ENCODE measurements at places on chromosomes 16 and 17.

DNA sequence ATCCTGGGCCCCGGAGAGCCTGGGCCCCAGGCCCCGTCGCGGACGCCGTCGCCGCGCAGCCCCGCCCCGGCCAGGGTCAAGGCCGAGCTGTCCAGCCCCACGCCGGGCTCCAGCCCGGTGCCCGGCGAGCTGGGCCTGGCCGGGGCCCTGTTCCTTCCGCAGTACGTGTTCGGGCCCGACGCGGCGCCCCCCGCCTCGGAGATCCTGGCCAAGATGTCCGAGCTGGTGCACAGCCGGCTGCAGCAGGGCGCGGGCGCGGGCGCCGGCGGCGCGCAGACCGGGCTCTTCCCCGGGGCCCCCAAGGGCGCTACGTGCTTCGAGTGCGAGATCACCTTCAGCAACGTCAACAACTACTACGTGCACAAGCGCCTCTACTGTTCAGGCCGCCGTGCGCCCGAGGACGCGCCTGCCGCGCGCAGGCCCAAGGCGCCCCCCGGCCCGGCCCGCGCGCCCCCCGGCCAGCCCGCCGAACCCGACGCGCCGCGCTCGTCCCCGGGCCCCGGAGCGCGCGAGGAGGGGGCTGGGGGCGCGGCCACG lies 36.8 kb upstream of the ZC3H18 start:
- no peak for DNase-seq

GRCh38 chr16:16014329-16015224 lies 65.2 kb downstream of the ABCC1 start:
- no peak for DNase-seq

DNA sequence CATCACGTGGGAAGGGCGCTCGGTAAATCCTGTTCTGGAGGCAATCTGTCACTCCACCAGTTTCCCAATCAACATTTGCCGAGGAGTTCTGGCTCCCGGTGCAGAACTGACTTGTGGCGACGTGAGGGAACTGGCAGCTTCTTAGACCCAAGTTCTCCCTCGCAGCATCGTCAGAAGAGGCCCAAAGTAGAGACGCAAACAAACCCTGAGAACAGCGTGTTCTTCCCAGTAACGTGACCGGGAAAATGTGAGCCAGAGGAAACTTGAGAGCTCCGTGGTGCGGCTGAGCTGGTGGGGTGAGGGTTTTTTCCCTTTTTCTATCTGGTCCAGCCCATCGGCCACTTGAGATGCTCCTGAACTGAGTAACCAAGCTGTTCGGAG lies 158.9 kb upstream of the CACNG5 start:
- no peak for DNase-seq

DNA sequence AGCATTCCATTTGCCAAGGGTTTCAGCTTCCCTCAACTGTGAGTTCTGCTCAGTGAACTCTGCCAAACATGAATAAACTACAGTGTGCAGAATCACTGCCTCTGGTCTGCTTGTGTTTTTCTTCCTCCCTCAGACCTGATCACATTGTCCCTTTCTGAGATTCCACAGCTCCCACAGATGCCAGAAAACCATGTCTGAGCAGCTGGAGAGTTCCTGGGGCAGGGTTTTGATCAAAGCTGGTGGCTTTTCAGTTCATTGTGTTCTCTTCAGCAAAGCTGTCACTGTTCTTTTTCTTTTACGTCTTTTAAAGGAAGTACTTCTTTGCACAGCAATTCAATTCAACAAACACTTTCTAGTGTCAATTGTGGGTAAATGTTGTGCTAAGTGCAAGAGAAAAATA lies 555.8 kb downstream of the RBFOX1 start:
- DNase-seq = no peak

DNA sequence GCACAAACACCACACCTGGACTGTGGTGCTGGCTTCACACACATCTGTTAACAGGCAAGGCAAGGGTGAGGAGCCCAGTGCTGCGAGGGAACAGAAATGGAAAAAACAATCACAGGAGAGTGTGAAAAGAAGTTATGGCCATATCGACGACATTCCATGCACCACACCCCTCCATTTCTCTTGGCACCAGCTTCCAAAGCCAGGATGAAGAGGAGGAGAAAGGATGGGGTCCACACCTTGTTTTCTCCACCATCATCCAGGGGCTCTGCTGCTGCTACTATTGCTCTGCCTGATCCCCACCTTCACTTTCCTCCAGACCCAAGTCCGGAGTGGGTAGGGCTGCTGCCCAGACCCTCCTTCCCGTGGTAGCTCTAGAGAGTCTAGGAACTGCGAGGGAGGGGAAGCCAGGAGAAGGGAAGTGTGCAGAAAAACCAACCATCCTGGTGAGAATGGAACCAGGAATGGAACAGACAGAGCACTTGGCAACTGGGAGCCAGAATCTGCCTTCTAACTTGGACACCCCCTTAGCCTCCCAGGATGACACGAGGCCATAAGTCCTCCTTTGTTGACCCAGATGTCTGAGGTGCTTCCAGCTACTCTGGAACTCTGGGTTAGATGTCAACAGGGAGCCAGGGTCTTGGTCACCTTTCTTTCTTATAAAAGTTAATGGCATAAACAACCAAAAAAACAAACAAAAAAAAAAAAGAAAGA lies 1.2 kb upstream of the PROCA1 start:
- no peak for DNase-seq

DNA sequence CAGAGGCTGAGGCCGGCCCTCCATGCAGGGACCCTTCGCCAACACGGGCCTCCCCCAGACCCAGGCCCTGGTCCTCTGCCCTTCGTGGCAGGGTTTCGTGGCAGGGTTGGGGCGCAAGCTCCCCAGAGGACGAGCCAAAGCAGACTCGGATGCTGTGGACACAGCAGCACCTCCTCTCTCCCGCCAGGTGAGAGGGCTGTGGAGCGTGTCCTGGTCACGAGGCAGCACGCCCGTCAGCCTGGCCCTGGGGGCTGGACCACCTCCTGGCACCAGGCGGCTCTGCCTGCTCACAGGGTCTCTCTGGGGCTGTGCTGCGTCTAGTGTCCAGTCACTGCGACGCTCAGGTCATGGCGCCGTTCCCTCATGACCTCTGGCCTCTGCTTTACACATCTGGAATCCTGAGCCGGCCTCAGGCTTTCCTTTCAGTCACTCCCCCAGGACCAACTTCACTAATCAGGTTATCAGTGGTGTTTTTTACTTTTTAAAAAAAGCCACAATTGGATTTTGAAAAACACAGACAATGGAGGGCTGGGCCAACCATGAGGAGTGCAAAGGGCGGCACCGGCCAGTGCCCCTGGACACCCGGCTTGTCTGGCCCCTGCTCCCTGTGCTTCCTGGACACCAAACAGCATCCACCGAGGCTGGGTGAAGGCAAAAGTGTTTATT lies 5.4 kb downstream of the NDUFAF8 start:
- DNase-seq = no peak

DNA sequence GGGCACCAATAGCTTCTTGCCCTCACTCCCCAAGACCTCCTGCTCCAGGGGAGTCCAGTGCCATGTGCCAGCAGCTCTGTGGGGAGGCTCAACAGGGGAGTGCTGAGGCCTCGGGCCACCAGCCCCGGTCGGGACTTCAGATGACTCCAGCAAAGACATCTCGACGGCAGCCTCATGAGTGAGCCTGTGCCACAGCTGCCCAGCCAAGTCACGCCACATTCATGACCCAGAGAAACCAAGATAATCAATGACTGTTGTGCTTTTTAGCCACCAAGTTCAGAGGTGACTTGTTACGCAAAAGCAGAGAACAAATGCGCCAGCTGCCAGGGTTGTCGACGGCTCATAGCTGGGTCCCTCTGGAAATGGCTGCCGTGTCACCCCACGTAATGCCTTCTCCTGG lies 157.5 kb downstream of the BANP start:
- no peak for DNase-seq

DNA sequence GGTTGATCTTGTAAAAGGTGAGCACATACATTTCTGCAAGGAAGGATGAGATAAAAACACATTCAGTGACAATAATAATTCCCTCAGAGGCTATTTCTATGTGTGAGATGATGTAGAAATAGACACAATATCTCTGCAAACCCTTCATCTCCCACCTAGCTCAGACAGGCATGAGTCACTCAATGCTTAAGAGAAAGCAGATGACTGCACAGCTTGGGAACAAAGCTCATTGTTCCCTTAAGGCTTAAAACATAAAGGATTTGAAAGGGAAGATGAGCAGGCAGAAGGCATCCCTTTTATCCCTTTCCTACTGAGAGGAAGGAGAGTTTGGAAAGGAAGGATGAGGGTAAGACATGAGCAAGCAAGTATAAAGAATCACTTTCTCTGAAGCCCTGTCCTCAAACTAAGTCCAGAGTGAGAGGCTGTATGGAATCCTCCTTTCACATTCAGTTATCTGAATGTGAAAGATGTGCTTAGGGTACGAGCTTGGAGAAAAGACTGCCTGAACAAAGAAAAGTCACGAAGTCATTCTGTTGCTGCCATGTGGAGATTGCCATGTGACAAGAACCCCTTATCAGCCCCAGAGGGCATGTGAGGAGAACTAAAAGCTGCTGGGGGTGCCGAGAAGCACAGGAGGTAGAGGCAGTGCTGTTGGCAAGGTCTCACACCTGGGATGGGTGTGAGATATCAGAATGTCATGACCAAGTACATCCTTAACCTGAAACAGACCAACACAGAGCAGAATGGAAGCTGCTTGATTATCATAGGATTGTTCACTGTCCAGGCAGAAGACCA lies 58.2 kb downstream of the CNTNAP4 start:
- no peak for DNase-seq

GRCh38 chr16:85157813-85158742 lies 45.8 kb upstream of the CIBAR2 start:
- DNase-seq = peak; percentile 77

DNA sequence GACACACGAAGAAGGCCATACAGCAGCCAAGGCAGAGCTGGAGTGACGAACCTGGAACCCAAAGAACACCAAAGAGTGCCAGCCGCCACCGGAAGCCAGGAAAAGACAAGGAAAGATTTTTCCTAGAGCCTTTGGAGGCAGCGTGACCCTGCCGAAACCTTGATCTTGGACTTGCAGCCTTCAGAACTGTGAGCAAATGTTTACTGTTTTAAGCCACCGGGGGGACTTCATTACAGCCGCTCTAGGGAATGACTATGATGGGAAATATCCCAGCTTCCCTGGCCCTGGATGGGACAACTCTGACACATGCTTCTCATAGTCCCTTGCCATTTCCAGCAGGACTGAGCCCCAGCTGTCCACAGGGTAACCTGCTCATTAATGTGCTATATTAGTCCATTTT lies 270.6 kb downstream of the HAPSTR1 start:
- DNase-seq = no peak

DNA sequence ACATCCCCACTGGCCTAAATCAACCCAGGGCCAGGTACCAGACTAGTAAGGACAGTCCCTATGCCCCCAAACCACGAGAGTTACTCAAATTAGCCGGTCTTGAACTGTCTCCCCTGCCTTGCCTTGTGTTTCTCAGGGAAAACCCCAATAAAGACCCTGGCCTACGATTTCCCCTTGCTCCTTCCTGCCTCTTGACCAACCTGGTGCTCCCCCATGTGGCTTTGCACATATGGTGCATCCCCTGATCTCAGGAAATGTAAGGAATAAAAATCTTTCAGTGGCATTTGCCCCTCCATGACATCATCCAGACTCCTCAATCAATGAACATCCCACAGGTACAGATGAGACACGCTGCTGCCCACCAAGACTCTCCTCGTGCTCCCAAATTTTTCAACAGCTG lies 87.9 kb downstream of the ZNF18 start:
- DNase-seq = no peak

GRCh38 chr16:61435346-61435745 lies 600.9 kb downstream of the CDH8 start:
- DNase-seq = no peak

- DNase-seq = peak; percentile 51
Observed at GRCh38 chr17:68176718-68177117, 71.1 kb upstream of the AMZ2 start.

DNA sequence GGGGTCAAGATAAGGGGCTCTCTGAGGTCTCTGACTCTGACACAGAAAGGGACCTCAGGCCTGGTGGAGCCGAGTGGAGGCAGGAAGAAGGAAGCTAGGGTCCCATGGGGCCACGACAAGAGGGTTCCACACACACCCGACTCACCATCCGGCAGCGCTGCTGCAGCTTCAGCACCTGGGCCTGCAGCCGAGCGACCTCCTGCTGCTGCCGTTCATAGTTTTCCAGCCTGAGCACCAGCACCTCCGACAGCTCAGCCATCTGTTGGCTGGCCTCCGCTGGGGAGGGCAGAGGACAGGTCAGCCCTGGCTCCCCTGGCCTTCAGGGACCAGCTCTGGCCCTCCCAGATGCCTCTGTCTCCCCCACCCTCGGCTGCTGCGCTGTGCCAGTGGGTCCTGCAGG lies 6.4 kb downstream of the HAP1 start:
- DNase-seq = no peak

GRCh38 chr16:78129349-78129748 lies 29.9 kb downstream of the WWOX start:
- DNase-seq = no peak

DNA sequence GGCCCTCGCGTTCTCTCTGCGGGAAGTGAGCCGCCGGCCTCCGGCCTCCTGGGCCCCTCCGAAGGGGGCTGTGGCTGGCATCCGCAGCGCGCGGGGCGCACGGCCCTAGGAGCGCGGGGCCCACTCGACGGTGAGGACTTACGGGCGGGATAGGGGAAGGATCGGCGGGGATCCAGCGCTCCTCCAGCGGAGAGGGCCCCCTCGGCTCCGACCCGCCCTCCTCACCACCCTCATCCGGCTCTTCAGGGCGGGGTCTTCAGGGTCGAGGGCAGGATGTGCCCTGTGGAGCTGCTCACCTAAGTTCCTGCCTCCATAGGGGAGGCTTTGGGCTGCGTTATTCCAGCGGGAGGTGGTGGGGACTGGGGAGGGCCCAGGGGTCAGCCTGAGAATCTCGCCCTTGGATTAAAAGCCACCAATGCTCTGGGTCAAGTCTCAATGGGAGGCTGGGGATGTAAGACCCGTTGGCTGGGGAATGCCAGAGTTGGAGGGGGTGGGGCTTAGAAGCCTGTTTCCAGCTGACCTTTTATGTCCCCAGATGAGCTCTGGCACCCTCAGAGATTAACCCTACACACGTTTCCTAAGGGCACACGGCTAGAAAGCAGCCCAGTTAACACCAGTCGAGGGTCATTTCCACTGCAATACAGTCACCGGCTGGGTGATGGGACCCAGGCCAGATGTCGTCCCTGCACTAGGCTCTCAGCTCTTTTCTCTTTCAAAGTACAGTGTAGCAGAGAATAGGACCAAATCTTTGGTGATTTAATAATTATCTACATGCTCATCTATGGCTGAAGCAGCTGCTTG lies 13.4 kb downstream of the TBX2 start:
- DNase-seq = no peak

GRCh38 chr17:41486809-41487530 lies 2.7 kb downstream of the KRT36 start:
- DNase-seq = peak; percentile 42

DNA sequence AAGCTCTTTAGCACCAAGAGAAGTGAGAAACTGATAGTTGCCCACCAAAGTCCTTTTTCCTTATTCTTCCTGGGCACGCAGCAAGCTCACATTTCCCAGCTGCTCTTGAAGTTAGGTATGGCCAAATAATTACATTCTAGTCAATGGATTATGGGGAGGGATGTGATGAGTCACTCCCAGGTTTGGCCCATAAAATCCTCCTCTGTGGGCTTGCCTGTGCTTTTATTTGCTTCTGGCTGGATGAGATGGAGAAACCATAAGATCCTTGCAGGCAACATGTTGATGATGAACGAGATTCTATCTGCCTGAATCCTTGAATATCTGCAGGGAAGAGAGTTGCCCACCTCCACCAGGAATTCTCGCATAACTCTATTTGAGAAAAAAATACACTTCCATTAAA lies 568.3 kb upstream of the SALL1 start:
- DNase-seq = no peak
